Activated CD4-positive, alpha-beta T cell treated with anti-CD3 and anti-CD28 coated beads, Interleukin-2, amount 10 ng/mL, durations not matched to agents 7 days and 5 days (primary cell): ENCODE measurements at places on chromosomes 7 and 10.

DNA sequence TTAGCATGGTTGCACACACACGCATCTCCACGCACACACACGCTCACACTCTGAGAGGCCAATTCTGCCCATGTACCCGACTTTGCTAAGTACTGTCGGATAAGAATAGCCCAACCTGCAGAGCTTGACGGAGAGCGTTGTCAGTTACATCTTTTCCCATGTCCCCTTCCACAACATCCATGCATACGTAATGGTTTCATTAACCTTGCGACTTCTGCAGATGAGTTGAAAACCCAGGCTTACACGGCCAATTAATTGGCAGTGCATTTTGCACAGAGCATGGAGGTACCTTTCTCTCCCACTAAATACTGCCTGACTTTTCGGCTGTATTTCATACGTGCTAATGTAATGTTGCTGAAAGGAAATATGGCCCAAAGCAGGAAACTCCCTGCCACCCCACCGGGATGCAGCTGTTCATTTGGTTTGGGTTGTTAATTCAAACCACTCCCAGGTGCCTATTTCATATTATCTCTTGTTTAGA lies 291.2 kb upstream of the HABP2 start:
- DNase-seq = no peak

DNA sequence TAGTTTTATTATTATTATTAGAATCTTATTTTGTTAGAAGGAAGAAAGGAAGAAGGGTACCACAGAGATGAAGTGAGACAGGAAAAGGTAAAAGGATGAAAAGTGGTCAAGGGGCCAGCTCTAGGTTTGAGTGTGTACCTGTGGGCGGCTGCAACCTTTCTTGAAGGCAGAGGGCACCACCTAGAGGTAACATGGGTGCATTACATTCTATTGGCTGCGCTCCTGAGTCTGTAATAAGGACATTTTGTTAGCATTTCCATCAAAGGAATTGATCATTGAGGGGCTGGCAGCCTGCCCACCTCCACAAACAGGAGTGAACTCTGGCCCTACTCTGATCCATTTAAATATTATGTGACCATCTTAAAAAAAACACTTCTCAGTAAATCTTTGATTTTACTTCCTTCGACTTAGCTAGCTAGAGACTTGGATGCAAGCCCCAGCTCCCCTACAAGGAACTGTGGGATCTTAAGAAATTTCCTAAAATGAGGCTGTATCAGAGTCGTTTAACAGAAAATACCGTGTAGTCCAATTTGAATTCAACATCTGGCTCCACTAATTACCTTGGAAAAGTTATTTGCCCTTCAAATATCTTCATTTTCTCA lies 610.4 kb downstream of the IPMK start:
- peak; percentile 28 for DNase-seq

- DNase-seq = no peak
Observed at GRCh38 chr7:34156336-34156735, 251.0 kb downstream of the BMPER start.

DNA sequence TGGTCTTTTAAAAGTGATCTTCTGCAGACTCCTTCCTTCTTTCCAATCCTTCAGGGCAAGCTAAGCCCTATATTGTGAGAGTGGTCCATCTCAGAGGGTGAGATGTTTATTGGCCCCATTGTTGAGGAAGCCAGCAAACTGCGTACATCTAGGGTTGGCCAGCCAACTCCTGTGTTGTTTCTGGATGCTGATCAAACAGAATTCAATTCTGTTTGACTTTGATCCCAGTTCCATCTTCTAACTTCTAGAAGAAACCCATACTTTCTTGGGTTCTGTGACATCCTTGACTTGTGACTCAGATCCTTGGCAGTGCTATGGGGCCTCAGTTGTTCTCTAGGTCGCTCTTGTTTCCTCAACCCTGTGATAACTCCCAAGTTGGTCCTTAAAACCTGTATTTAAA lies 116.2 kb downstream of the LSMEM1 start:
- DNase-seq = no peak
